CD8-positive, alpha-beta memory T cell (primary cell): ENCODE measurements at places on chromosomes 2 and 18. TPM values are rescaled to one million over a fixed set of nuclear protein-coding genes. Genes with fewer than 3 reads are reported as not detected.

GRCh38 chr2:95063086-95063958 is 37.8 kb downstream of the MAL start:
- DNase-seq = no peak
- no peak overlapping the region for H3K27ac ChIP-seq
- no peaks in the 10 kb centered on the region for H3K27me3 ChIP-seq
- peaks cover 25% of the 10 kb centered on the region for H3K4me1 ChIP-seq
- H3K36me3 ChIP-seq = no peaks in the 10 kb centered on the region

DNA sequence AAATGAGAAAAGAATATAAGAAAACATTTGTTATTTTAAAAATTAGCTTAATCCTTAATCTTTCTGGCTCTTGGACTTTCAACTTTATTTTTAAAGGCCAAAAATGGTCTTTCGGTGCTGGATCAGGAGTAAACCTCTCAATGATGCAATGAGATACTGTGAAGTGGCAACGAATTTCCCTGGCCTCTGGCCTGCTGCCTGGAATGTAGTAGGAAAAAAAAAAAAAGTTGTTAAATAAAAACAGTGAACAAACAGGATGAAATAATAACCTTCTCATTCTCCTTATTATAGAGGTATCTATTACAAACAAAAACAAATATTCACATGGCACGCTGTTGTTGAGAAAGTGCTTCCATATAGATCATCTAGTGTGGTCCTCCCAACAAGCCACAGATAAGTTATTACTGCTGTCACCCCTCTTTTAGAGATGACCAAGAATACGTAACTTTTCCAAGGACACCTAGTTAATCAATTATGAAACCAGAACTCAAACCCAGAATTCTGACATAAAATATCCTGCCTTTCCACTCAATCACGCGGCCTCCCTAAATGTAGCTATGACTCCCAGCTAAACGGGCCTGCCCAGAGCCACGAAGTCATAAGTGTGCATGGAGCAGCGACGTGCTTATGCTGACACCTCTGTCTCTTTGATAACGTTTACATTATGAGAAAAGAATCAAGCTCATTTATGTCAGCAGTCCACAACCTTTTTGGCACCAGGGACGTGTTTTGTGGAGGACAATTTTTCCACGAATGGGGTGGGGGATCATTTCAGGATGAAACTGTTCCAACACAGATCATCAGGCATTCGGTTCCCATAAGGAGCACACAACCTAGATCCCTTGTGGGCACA is 170.9 kb downstream of the BCL2 start:
- DNase-seq = no peak
- no peaks in the 10 kb centered on the region for H3K27me3 ChIP-seq
- no peak overlapping the region for H3K27ac ChIP-seq

- no peaks in the 10 kb centered on the region for H3K27me3 ChIP-seq
- H3K36me3 ChIP-seq = no peaks in the 10 kb centered on the region
- H3K27ac ChIP-seq = no peak overlapping the region
- no peak for DNase-seq
These were observed 329.7 kb downstream of the FSIP2 start for GRCh38 chr2:186068139-186068801.

TMEM247 gene
- total RNA-seq = not detected
